Fibroblast of skin of scalp (primary cell): ENCODE measurements at places on chromosomes 2 and 18.

GRCh38 chr2:26488463-26489212 is 10.7 kb upstream of the OTOF start:
- DNase-seq = no peak

DNA sequence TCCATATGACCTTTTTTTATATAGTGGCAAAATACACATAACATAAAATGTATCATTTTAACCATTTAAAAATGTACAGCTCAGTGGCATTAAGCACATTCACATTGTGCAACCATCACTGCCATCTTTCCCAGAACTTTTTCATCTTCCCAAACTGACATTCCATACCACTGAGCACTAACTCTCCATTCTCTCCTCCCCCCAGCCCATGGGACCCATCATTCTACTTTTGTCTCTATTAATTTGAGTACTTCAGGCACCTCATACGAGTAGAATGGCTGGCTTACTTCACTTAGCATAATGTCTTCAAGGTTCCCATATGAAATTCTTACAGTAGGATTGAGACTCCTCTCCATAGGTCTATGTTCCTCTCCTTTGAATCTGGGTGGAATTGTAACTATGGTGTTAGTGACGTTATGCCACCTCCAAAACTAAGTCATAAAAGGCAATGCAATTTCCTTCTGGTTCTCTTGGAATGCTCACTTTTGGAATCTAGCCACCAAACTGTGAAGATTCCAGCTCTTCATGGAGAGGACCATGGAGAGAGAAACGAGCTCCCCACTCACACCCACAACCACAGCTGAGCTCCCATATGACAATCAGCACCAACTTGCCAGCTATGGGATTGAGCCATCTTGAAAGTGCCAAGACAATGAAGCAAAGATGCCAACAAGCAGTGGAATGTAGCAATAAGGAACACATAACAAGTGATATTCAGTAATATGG is 9.8 kb upstream of the DNAJC27 start:
- peak; percentile 70 for DNase-seq

GRCh38 chr2:197453914-197454398 is 604 bp downstream of the COQ10B start:
- DNase-seq = no peak

- DNase-seq = peak; percentile 5
Observed at GRCh38 chr2:166331468-166331867, 44.3 kb downstream of the SCN9A start.

- DNase-seq = no peak
Observed at GRCh38 chr2:134142341-134142738, 111.5 kb upstream of the MGAT5 start.

DNA sequence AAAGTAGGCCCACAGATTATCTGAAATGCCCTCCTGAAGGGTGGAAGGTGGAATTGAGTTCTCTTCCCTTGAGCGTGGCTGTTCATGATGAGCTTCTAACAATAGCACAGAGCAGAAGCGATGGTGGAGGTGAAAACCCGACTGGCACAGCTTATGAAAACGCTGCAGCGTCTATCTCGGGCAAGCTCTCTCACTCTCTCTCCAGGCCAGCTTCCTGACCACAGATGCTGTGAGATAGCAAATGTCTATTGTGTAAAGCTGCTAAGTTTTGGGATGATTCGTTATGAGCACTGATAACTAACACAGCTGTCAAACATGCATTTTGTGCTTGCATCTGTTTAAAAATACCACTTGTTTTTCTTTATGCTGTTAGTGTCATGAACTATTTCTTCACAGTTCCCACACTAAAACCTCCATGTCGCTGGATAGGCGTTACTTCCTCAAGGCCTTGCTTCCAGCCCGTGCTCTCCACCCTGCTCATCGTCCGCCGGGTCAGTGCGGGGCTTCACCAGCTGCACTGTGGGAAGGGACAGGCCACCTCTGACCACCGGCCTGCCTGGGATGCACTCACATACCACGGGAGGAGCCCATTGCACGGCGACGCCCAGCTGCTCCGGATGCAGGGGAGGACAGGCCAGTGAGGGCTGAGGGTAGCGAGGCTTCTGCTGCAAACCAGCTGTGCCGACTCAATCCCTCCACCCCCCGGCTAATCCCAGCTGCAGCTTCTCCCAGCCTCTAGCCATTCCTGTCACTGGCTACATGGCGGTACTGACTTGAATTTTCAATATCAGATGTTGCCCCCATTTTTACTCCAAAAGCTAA is 60.0 kb upstream of the OTOS start:
- no peak for DNase-seq

- DNase-seq = no peak
Observed at GRCh38 chr2:45929674-45930395, 278.4 kb downstream of the PRKCE start.

DNA sequence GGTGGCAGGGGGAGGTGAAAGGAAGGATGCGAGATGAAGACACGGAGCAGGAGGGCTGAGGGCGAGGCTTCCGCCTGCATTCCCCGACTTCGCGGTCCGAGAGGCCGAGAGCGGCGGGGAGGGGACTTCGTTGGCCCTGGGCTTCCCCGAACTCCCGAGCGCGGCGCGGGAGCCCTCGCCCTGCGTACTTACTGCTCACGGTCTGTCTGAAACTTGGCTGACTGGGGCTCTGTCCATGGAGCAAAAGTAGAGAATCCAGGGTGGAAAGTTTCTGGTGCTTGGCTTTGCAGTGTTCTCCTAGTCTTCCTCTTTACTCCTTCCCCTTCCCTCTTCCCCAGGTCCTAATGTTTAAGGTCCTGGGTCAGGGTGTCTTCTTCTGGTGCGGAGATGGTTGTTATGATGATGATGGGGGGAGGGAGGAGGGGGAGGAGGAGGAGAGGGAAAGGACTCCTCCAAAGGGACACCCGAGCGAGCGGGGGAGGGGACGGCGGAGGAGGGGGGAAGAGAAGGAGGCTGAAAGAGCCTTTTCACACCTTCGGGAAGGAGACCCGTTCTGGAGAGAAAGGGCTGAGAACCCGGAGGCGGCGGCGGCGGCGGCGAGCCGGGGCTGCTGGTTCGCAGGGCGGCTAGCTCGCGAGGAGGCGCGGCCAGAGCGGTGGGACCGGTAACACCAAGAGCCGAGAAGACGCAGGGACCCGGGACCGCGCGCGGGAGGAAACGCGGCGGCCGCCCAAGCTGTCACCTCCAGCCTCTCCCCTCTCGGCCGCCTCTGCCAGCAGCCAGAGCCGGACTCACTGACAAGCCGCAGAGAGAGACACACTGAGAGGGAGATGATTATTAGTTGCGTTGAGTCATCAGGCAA is at the start of gene SATB2:
TSS of gene SATB2 (minus strand) at position 793 of the 862 bp plus-strand sequence. CDS start 1,902 bp downstream, outside the sequence.
- peak; percentile 76 for DNase-seq

DNA sequence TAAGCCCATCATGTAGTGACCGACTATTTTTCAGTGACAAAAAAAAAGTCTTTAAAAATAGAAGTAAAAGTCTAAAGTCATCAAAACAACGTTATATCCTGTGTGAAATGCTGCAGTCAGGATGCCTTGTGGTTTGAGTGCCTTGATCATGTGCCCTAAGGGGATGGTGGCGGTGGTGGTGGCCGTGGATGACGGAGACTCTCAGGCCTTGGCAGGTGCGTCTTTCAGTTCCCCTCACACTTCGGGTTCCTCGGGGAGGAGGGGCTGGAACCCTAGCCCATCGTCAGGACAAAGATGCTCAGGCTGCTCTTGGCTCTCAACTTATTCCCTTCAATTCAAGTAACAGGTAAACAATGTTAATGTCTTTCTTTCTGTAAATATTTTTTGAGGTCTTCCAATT is at the start of gene CD28:
TSS of gene CD28 (plus strand) at position 237 of the 400 bp plus-strand sequence. CDS start at position 295, 58 bp downstream.
- DNase-seq = no peak

DNA sequence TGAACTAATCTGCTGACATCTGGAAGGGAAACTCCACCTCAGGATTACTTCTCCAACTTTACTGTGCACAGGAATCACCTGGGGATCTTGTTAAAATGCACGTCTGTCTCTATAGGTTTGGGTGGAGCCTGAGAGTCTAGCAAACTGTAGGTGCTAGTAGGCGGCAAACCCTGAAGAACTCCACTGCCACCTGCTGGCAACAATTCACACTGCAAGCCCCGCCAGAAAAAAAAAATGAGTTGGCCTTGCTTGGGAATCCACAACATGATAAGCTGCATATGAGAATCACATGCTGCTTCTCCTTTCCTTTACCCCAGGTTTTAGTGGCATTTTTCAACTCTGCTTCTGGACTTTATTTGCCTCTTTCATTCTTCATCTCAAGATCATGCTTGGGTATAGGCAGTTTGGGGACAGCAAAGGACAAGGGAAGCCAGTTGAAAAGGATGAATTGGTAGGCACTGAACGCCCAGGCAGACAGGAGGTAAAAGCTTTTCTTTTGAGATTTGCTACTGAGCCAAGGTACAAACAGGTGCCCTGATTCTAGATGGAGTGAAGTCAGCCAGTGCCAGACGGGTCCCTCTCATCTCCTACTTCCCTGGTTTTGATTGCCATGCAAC is 88.8 kb downstream of the VIT start:
- DNase-seq = peak; percentile 62

DNA sequence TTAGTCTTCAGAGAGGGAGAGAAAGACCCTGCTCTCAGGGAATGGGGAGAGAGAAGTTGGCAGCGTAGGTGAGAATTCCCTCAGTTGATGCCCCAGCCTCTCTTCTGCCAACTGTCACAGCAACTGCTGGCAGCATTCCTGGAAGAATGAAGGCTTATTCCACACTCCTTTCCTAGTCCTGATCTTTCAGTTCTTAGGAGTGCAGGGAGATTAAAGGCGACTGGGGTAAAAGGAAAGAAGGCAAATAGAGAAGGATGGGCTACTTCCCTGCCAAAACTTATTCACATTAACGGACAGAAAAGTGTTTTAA is 65.9 kb upstream of the ACAA2 start:
- no peak for DNase-seq

- peak; percentile 52 for DNase-seq
Observed at GRCh38 chr2:203905656-203906055, 30.9 kb upstream of the ICOS start.

- DNase-seq = no peak
Observed at GRCh38 chr2:232516551-232516950, 3.6 kb upstream of the PRSS56 start.

- DNase-seq = no peak
Observed at GRCh38 chr2:101987832-101988231, 3.9 kb upstream of the IL1R2 start.

DNA sequence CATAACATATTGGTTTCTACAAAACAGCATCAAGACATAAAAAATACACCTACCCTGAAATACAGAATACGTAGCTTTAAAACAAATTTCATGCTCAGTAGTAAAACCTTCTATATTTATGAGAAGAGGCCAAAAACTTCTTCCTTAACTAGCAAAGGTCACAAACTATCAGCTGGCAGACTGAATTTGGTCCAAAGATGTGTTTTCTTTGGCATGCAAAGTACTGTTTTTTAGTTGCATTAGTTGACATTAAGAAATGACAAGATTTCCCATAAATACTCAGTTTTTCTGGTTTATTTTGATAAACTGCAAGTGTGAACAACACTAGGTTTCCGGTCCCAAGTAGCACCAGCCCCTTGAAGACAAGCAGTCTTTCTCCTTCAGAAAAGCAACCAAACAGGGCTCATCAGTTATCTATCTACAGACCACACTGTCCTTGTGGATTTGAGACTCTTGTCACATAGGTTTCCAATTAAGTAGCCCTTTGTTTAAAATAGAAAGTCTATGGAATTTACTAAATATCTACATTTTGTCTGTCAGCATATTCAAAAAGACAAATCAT is 35.6 kb downstream of the SLC25A12 start:
- DNase-seq = no peak

GRCh38 chr2:127986548-127987079 is 41.2 kb downstream of the SAP130 start:
- DNase-seq = no peak

- no peak for DNase-seq
Observed at GRCh38 chr2:198928026-198928425, 529.7 kb downstream of the SATB2 start.

DNA sequence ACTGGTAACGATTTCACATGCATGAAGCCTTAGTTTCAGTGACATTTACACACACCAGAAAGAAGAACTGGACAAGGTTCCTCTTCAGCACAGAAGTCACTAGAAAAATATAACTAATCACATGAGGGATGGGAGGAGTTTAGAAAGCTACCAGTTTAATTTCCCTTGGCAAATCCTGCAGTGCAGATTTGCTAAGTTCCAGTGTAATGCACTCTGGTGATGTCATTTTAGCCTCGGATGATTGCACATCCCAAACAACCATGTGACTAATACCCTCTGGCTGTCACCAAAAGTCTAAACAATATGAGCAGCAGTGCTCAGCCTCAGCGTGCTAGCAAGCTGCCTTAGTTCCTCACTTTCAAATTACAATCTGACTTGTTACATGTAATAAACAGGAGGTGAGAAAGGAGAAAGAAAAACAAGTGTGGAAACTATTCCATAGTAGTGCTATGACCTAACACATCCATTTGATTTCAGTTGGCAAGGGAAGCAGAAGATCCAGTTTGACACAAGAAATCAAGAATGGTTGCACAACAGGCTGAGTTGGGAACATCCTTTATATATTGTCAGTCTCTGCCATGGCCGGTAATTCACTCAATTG is 35.3 kb upstream of the PPP1CB start:
- DNase-seq = peak; percentile 91

DNA sequence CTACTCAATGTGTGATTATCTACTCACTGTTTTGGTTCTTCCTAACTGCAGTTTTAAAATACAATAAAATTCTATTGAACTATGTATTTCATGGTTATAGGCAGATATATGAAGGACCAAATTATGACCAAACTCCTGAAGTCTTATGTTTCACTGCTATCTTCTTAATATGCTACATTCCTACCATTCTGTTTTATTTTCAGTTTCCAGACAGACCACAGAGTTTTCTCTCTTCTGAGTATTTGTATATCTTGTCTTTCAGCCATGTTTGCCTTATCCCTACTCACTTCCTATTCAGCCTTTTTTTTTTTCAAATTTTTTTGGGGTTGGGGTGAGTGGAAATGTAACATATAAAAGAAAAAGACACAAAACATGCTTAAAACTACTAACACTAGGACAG is 6.3 kb downstream of the RFTN2 start:
- no peak for DNase-seq

GRCh38 chr2:169280502-169280901 is 81.8 kb downstream of the LRP2 start:
- no peak for DNase-seq

DNA sequence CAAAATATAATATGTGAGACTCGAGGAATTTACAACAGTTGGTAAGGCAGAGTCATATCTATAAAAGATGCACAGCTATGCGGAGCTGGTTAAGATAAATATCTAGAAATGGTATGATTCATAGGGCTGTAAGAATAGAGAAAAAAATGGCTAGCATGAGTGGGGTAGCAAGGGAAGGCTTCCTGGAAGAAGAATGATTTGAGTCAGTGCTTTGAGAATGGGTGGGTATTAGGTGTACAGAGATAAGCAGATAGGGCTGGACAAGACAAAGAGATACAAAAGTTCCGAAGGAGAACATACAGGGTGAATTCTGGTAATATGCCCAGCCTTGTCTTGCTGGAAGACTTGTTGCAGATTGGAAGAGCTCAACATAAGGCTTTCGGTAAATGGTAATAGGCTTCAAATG is 291.5 kb upstream of the CCDC68 start:
- DNase-seq = peak; percentile 60
